ENCODE measurements at places on chromosomes 5 and 9.

GRCh38 chr9:122810306-122810946, 10.5 kb downstream of the OR1K1 start:
- DNase-seq: peak; percentile 54

DNA sequence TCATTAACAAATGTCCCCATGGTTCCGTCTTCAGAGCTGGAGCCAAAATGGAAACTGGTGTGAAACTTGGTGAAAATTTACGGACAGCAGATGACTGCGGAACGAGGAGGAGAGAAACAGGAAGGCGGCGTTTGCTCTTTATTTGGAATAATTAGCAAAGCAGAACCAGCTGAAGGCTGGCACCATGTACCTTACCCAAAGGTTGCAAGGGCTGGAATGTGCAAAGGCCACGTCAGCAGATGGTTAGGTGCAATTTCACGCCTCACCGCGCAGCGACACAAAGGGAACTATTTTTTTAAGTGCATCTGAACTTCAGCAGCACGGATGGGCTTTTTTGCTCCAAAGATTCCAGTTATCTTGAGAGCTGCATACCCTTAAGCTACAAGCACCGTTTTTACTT, 127.4 kb downstream of the COL23A1 start:
- no peak for DNase-seq

DNA sequence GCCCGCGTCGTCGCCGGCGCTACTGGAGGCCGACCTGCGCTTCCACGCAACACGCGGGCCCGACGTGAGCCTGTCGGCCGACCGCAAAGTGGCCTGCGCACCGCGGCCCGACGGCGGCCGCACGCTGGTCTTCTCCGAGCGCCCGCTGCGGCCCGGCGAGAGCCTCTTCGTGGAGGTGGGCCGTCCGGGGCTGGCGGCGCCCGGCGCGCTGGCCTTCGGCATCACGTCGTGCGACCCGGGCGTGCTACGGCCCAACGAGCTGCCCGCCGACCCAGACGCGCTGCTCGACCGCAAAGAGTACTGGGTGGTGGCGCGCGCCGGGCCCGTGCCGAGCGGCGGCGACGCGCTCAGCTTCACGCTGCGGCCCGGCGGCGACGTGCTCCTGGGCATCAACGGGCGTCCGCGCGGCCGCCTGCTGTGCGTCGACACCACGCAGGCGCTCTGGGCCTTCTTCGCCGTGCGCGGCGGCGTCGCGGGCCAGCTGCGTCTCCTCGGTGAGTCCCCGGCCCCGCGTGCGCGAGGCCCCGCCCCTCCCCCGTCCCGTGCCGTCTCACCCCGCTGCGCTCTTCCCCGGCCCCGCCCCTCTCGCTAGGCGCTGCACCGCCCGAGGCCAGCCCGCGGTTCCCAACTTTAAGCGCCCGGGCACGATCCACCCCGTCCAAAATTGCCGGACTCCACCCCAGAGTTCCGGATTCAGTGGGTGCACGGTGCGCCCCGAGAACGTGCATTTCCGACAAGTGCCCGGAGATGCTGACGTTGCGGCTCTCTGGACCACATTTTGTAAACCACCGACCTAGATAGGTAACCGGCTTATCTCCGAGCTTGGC, 42.8 kb downstream of the NEURL1B start:
- DNase-seq: peak; percentile 52

DNA sequence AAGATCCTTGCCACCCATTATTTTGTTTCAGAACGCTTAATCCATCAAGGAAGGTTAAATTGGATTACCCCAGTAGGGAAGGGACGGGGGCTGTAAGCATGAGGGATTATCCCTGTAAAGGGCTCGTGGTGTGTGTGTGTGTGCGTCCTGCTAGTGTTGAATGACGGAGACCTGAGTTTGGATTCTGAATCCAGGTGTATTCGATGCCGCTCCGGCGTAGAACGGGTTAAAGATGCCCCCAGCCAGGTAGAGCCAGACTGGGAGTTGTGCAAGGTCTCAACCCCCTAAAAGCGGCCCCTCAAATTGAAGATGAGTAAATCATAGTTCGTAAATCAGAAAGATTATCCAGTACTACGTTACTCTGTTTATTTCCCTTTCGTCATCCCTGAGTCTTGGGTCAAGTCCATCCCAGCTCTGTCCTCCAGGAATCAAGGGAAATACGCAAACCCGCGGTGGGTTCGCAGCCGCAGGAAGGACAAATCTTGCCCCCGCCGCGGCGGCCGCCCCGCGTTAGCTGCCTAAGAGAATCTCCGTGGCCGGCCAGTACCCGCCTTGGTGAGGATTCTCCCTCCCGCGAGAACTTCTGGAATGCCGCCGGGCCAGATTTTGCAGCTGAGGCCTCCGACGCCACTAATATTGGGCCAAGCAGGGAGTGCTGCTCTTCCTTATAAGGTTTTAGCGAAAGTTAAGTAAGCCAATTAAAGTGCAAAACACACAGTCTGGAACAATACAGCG, 586 bp upstream of the MTAP start:
- no peak for DNase-seq

DNA sequence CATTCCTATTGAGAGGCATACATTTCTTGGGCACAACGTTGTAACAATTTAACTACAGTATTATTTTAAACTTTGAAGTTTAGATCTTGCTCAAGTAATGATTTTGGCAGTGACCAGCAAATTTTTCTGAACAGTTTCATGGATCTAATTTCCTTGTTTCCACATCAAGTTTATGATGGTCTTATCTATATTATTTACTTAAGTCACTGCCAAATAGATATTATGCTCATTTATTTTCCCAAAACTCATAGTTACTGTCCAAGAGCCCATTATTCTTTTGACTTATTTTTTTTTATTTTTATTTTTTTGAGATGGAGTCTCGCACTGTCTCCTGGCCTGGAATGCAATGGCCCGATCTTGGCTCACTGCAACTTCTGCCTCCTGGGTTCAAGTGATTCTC, 86.5 kb upstream of the TLE4 start:
- no peak for DNase-seq

GRCh38 chr9:20511686-20512085, 110.6 kb downstream of the MLLT3 start:
- no peak for DNase-seq

DNA sequence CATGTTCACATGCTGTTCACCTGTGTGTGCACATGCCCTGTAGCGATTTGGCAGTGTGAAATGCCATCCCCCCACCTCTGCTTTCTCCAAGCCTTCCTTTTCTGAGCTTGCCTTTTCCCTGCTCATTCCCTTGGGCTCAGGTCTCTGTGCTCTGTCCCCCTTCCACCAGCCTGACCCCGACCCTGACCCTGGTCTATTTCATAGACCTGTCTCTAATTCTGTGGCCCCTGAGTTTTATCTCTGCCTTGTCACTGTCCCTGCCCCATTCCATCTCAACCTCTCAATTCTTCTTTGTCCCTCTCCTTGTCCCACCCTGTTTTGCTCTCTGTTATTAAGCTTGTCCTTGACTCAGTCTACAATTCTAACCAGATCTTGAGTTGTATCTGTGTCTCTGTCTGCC, 735 bp downstream of the ARAP3 start:
- no peak for DNase-seq

DNA sequence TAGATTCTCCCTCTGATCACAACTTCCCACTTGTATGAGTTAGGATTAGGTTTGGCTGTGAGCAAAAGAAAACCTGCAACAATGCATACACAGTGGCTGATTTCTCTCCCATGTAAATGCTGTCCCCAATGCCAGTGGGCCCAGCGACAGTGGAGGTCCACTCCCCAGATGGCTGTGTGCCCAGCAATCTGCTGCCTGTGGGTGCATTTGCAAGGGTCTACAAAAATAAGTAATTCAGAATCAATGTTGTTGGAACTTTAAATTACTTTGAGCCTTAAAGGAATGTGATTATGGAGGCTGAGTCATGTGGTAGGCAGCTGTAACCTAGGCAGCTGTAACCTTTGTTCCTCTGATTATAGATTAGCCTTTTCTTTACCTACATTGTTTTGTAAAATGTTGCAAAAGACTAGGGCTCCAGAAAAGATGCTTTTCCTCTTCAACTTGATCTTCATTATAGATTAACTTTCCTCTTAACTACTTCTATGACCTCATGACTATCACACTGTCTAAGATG, 14.2 kb upstream of the MXD3 start:
- DNase-seq: no peak
